ENCODE measurements at places on chromosomes 4 and X.
A peak's percentile ranks its signal among the peaks of the same experiment; 100 is the strongest.

DNA sequence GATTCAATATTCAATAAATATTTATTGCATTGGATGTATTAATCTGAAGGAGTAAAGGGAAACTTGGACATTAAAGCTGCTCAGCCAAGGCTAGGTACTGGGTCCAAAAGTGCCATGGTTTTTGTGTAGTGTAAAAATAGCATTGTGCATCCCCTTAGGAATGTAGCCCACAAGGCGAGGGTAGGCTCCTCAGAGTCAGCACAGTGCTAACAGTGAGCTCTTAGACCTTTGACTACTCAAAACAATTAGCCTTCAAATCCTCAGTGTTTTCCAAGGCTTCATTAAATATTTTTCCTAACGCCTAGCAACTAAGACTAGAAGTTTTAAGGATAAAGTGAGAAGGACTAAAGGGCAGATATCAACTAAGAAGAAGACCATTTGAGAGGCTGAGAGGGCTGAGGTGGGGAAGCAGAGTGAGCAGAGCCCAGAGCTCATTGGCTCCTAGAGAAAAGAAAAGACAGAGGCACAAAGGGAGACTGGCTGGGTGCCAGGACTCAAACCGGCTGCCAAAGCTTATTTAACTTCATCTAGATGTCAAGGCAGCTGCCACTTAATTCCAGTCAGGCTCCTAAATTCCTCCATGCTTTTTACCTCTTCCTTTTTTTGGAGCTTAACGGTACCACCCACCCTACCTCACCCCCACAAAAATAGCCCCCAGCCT, 17.0 kb downstream of the PRKG2 start:
- DNase-seq = no peak

GRCh38 chrX:12804655-12805054, 13.4 kb downstream of the PRPS2 start:
- DNase-seq = no peak

- no peak for DNase-seq
Observed at GRCh38 chr4:8840006-8840793, 31.4 kb downstream of the HMX1 start.

DNA sequence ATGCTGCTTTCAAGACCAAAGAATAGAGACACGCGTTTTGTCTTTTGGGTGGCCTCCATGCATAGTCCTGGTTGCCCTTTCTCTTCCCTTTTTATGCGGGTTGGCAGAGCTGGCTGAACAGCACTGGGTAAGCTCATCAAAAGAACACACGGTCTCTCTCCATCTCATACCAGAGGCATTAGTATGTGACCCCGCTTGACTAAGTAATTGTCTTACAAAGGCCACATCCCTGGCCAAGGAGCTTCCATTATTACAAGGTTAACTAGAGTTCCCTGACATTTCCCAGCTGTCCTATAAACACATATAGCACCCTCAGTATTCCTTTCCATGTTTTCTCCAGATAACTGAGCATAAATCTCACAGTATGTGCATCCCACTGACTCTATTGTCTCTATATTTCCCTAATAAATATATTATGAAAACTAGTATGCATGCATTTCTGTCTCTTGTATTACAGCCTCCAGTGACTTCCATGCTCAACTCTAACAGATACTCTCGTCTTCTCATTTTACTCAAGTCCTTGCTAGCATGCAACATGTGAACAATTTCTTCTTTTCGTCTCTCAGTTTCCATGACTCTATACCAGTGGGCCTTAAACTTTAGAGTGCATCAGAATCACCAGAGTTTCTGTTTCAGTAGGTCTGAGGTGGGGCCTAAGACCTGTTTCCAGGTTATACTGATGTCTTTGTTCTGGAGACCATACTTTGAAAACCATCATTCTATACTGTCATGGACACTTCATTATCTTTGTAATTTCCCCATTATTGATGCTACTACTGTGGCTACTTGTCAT, 247.7 kb upstream of the ARSJ start:
- DNase-seq = no peak

DNA sequence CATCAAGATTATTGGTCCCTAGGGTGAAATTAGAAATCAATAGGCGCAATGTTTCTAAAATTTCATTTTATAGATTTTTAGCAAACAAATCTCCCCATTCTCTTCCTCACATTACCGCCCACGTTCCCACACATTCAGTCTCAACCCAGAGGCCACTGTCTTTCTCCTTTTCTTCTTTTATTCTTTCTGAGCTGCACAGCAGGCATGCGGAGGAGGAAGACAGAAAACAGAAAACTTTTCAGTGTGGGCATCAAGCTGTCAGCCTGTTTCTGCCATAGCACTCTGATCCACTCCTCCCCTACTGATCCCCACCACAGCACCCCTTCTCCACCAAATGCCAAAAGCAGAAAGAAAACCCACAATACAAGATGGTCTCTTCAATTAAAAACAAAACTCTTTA, 94.8 kb upstream of the ADAMTS3 start:
- DNase-seq = no peak

DNA sequence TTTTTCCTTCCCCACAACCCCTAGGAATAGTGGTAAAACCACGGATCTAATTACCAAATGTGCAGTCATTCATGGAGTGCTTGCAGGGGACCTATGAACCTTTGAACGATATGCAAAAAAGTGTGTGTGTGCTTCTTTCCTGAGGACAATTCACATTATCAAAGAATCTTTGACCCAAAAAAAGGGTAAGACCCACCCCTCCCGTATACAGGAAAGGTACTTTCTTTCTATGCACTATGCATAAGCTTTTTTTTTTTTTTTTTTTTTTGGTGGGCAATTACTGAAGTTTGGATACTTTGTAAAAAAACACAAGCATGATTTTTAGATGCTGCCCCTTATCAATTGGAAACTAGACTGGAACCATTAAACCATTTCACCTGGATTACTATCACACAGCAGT, 31.4 kb downstream of the SPRY1 start:
- no peak for DNase-seq

DNA sequence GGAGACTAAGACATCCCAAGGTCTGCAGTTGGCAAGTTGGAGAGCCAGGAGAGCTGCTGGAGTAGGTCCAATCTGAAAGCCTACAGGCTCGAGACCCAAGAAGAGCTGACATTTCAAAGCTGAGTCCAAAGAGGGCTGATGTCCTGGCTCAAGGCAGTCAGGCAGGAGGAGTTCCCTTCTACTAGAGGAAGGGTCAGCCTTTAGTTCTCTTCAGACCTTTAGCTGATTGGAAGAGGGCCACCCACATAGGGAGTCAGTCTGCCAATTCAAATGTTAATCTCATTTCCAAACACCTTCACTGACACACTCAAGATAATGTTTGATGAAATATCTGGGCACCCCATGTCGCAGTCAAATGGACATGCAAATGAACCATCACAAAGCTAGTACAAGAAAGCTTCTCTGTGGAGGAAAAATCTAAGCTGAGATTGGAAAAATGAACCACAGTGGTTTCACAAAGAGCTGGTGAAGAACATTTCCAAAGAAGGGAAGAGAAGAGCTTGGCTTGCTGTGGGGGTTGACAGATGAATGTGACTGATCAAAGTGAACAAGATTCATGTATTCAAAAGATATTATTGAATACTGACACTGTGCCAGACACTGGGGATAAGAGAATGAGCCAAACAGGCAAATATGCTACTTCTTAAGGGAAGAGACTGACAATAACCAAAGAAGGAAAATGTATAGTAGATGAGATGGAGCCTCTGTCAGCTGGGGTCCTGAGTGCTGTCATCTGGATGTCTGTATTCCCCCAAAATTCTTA, 61.2 kb downstream of the STK32B start:
- DNase-seq = no peak

DNA sequence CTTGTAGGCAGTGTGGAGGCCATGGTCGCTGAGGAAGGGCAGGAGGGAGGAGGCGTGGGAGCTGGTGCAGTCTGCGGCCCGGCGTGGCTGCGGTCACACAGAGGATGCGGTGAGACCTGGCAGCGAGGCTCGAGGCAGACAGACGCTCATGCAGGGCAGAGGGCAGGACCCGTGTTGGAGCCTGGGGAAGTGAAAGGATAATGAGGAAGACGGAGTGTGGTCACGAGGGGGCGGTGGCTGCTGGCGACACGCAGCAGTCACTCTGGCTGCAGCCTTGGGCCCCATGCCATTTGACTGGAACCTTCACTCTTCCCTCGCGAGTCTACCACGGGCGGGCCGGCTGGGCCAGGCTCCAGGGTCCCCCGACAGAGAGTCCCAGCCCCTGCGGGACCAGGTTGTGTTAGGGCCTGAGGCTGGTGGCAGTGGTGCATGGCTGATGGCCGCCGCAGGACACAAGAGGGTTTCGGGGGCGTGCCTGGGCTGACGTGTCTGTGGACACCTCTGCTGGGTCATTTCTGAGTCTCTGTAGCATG, 68.8 kb upstream of the HGFAC start:
- DNase-seq = no peak

DNA sequence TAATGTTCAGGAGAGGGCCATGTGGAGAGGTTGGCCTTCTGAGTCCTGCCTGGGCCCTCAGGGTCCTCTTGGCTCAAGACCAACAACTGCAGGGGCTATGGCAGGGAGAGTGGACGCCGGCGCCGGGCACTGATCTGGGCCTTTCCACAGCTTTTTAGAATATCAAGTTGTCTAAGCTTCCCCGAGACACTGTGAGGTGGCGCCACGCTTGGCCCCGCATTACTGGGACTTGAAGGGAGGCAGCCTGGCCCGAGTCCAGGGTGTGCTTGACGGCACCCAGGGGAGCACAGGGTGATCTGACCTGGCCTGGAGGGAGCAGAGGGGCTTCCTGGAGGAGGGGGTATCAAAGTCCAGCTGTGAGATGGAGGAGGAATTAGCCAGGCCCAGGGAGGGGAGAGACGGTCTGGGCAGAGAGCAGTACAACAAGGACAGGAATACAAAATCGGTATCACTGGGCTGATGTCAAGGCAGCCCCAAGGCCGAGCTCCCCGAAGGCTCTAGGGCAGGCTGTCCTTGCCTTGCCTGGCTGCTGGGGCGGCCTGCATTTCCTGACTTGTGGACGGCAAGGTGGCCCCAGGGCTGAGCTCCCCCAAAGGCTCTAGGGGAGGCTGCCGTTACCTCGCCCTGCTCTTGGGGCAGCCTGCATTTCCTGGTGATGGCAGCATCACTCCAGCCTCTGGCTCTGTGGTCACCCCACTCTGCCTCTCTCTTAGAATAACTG, 28.1 kb downstream of the ABLIM2 start:
- no peak for DNase-seq

GRCh38 chr4:97577004-97577403, 566.3 kb downstream of the STPG2 start:
- no peak for DNase-seq

GRCh38 chr4:15912236-15912635, 26.3 kb downstream of the FGFBP1 start:
- no peak for DNase-seq

- no peak for DNase-seq
Observed at GRCh38 chr4:47088298-47088697, 56.9 kb downstream of the GABRB1 start.

DNA sequence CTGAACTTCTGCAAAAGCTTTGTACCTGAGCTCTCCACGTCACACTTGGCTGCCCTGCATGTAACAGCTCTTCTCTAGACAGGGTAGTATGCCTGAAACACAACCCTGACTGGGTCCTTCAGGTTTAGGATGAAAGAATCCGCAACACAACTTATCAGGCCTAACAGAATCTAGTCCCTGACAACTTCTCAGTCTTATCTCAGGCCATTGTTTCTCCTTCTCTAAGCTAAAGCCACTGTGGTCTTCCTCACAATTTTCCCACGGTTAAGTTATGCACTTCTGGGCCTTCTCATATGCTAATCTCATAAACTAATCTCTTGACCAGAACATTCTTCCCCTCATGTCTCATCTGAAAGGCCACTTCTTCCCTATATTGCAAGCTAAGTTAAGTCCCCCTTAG, 10.8 kb upstream of the TMPRSS11B start:
- no peak for DNase-seq

GRCh38 chr4:20883231-20883630, 183.0 kb downstream of the PACRGL start:
- DNase-seq = no peak

DNA sequence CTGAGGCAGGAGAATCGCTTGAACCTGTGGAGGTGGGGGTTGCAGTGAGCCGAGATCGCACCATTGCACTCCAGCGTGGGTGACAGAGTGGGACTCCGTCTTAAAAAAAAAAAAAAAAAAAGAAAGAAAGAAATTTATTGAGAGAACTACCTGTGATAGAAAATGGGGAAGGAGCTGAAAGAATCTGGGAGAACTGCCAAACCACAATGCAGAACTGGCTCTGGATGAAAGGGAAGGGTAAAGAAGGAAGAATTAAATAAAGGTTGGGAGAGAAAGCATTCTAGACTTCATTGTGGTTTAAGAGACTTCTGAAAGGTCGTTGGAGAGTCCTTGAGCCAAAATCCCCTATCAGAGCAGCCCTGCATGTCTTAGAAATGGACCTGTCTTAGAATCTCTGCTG, 567.9 kb upstream of the HTR2C start:
- no peak for DNase-seq

GRCh38 chr4:86870442-86871069, 21.4 kb upstream of the SLC10A6 start:
- no peak for DNase-seq

DNA sequence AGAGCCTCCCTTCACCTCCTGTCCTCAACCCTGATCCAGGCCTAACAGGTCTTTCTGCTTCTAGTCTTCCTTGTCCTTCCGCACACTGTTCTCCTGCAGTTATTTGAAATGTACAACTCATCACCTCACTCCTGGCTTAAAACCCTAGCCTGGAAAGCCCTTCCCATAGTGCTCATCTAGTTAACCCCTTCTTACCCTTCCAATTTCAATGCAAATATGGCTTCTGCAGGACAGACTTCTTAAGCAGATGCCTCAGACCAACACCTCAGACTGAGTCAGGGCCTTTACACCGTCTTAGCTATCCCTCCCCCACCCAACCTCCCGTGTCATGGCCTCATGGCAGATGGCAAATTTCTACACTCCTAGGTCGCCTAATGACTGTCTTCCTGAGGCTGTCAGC, 130.4 kb downstream of the BCOR start:
- DNase-seq = no peak

- DNase-seq = peak; percentile 15
Observed at GRCh38 chr4:184616633-184617551, 32.4 kb downstream of the CASP3 start.

- no peak for DNase-seq
Observed at GRCh38 chr4:22739968-22740367, 47.2 kb downstream of the GBA3 start.

DNA sequence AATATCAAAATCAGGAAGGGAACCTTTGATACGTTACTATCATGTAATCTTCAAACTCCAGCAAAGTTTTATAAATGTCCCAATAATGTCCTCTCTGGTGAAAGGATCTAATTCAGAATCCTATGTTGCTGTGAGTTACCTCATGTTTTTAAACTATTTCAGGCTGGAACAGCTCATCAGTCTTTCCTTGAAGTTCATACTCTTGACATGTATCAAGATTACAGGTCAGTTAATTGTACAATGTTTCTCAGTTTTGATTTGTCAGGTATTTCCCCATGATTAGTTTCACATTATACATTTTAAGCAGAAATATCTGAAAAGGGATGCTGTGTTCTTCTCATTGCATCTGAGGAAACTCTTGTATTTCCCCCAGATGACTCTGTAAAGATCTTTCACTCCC, 136.5 kb upstream of the HS3ST1 start:
- no peak for DNase-seq

DNA sequence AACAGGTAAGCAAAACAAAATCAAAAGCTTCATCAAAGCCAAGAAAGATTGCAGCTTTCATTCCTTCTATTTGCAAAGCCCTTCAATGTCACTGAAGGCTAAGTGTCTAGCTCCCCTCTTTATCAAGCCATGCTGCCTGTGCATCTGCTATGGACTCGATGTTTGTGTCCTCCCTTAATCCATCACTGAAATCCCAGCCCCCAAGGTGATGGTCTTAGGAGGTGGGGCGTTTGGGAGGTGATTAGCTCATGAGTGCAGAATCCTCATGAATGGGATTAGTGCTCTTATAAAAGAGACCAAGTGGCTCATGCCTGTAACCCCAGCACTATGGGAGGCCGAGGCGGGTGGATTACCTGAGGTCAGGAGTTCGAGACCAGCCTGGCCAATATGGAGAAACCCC, 6.9 kb upstream of the TRIM2 start:
- DNase-seq = no peak

Data from NT2/D1 (cell line).